ENCODE measurements at places on chromosomes 12 and 14. TPM values are rescaled to one million over a fixed set of nuclear protein-coding genes. Genes with fewer than 3 reads are reported as not detected.

DNA sequence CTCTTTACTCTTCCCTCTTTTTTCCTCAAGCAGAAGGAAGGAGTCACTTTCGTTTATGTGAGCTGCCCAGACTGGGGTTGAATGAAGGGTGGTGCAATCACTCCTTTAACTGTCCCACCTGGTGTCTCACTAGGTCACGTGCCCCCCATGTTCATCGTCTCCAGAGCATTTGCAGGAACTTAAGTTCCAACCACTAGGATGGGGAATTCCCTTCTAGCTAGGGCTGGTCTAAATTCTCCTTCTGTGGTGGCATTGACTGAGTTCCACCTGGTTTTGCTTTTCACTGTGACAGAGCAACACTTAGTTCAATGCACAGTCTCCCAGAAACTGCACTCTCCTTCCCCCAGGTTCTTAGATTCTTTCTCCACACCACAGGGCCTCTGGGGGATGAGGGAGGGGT is 9.5 kb downstream of the FANCM start:
- no peak for DNase-seq

DNA sequence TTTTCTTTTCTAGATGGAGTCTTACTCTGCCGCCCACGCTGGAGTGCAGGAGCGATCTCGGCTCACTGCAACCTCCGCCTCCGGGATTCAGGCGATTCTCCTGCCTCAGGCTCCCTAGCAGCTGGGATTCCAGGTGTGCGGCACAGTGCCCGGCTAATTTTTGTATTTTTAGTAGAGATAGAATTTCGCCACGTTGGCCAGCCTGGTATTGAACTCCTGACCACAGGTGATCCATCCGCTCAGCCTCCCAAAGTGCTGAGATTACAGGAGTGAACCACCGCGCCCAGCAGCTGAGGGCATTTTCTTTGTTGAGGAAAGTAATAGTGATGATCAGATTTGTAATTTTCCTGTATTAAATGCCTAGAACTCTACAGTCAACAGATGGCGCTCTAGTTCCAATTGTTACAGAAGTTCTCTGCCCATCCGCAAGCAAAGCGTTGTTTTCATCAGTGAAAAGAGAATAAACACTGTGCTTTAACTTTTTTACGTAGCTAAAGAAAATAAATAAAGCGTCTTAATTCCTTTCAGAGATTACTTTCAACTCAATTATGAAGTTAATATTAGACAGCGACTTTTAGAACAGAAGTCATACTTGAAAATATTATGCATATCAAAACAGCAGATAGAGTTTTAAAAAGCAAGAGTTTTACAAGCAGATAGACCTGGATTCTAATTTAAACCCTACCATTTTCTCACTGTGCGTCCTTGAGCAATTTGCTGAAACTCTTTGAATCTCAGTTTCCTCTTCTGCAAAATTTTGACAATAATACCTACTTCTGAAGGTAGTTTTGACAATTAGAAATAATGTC is 335.1 kb downstream of the DUSP6 start:
- no peak for DNase-seq

- no peak for DNase-seq
Measured at GRCh38 chr14:51867741-51868140, 7.3 kb downstream of the GNG2 start.

The NXPH4 gene
- total RNA-seq = 3.4 TPM

- no peak for DNase-seq
Measured at GRCh38 chr14:21467616-21468015, 9.1 kb downstream of the RAB2B start.

GRCh38 chr14:105249182-105250007 is 1.1 kb downstream of the BTBD6 start:
- no peak for DNase-seq

- no peak for DNase-seq
Measured at GRCh38 chr14:70585231-70585630, 15.2 kb downstream of the MED6 start.

GRCh38 chr14:31480156-31480555 is 7.7 kb downstream of the GPR33 start:
- DNase-seq = no peak

DNA sequence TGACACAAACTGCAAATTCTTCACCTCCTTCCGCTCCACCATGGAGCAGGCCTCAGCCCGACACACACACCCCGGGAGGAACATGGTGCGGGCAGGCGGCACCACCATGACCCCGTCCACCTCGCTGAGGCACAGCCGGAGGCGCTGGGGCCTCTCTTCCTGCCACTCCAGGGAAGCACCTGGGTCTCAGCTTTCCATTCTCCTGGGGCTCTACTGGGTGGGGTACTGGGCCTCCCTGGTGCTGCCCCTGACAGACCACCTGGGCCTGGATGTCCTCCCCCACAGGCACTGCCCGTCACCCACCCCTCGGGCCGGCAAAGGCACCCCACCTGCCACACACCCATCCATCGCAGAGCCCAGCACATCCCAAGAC is 9.9 kb downstream of the AKT1 start:
- DNase-seq = no peak
